ENCODE measurements at places on chromosomes 3 and 15. TPM values are rescaled to one million over a fixed set of nuclear protein-coding genes. Genes with fewer than 3 reads are reported as not detected.

DNA sequence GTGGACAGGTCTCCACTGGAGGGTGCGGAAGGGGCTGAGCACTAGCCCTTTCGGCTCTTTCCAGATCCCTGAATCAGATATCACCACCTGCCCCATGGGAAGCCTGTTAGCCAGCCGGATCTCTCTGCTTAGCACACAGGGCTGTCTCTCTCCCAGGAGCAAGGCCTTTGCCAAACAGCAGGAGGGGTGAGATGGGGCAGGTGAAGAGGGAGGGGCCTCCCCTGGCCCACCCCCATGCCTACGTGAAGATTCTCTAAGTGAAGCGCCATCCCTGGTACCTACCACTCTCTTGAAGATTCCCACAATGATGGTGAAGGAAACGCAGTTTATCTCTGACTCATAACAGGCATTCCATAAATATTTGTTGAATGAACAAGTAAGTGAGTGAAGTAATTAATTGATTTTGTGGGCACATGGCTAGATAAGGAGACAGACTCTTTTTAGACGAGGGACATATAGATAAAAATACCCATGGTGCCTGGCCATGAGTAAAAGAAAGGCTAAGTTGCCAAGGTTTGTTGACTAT lies 19.6 kb upstream of the HCN4 start:
- peak; percentile 41 for DNase-seq

GRCh38 chr15:97115761-97116070 lies 785.2 kb downstream of the NR2F2 start:
- DNase-seq = no peak

GRCh38 chr15:23648920-23649515 lies 1.4 kb upstream of the MAGEL2 start:
- peak; percentile 47 for DNase-seq

DNA sequence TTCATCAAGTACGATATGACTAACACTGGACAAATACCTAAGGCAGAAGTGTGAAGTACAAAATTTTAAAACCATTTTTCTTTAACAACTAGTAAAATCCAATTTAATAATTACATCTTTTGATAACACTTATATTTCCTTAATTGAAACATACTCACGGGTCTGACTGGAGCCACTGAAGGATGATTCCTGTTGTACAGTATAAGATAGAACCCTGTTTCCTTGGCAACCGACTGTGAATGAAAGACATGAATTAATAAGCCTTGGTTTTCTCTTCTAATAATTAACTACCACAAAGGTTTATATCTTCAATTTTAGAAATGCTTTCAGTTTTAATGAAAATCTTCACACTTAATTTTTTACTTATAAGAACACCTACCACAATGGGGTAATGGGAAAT lies 19.4 kb downstream of the DHX36 start:
- DNase-seq = no peak

DNA sequence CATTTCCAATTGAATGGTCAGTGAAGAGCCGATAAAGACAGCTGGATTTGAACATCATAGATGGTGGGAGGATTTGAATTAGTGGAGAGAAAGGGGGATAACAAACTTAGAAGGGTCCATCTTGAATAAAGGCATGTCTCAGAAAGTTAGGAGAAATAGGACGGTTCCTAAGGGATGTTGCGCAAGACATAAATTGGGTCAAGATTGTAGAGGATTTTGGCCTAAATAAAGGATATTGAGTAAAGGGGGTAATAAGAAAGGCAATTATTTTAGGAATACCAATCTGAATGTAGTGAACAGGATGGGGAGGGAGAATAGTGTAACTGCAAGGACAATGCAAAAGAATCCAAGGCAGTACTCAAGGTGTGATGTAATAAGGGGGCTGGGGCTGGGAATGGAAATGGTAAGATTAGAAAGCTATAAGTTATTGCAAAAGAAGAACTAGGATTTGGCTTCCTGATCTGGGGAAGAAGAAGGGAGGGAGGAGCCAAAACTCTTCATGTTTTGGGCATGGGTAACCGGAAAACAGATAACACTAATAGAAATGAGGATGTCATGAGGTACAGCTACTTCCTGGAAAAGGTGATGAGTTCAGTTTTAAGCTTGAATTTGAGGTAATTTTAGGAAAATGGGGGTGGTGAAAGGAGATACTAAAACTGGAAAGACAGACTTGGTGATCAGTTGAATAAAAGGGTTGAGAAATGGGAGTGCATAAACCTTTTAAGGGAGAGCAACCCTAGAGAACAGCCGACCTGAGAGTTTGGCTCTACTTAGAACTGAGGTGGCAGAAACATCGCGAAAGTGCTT lies 17.3 kb upstream of the TRPC1 start:
- no peak for DNase-seq

DNA sequence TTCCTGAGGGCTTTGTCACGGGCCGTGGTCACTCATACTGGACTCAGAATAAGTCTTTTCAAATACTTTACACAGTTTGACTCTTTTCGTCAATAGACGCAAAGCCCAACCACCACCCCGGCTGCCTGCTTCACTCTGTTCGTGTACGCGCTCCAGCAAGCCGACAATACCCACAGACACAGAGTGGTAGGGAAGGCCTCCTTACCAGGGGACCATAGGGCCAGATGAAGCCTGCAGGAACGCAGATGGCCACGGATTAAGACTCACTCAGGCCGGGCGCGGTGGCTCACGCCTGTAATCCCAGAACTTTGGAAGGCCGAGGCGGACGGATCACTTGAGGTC lies 29.7 kb downstream of the EFCAB12 start:
- DNase-seq = no peak

DNA sequence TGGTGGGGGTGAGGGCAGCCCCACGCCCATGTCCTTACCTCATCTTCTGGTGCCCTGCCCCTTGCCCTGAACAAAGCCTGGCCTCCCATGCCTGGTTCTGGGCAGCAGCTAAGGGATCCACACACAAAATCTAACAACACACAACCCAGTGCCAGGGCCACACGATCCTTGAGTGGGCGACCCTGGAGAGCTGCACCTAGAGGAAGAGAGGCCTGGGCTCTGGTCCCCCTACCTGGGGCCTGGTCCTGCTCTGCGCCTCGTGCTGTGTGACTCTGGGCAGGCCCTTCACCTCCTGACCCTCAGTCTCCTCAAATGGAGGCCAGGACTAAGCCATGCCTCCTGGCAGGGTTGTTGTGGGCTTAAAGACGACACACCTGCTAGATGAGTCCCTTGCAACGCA lies 20.0 kb upstream of the C3orf22 start:
- DNase-seq = no peak

GRCh38 chr3:29385046-29385830 lies 104.4 kb downstream of the RBMS3 start:
- no peak for DNase-seq

GRCh38 chr3:62183969-62184368 lies 189.4 kb downstream of the FEZF2 start:
- DNase-seq = no peak

DNA sequence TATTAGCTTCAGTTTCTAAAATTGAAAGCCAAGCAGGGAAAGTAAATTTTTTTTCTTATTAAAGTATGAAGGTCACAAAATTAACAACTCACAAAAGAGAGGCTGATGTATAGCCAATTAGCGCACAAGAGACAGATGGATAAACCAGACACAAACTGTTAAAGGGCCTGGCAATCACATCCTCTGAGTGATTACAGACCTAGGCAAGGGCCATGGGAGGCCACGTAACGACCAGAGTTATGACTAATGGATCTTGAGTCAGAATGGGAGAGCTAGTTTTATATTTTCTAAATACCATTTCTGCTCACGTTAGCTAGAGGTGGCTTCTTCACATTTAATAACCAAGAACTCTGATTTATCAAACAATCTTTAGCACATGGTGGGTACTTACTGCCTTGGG lies 17.8 kb upstream of the SCAMP5 start:
- no peak for DNase-seq

DNA sequence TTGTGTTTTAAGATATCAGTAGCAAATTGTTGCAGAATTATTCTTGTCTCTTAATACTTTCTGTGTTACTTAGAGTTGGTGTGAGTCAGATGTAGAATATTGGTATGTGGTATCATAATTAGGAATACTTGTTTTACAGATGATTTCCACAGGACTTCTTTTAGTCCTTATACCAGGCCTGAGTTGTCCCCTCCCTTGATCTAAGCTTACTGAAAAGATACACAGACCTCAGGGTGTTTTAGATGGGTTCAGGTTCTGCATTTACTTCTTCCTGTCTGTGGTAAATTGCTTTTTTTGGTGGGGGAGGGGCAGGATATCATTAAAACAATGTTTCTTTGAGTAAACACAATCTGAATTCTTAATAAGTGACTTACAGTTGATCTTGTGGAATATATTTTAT lies 14.2 kb downstream of the DZIP3 start:
- no peak for DNase-seq

DNA sequence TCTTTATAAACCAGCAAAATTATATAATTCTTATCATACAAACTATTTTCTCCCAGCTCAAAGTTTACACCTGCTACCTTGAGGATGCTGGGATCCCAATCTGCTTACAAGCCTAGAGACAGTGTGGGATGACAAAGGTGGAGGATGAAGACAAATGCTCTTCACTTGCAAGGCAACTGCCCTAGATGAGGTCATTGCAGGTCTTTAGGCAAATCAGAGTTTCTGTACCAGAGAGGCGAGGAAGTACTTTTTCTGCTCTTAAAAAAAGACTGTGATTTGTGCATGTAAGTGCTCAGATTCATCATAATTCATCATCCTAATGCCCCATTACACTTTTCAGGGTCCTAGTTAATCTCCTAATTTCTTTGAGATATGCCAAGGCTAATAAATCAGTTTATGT lies 376.1 kb downstream of the ZPLD1 start:
- DNase-seq = no peak

GRCh38 chr3:124429129-124429815 lies 301.0 kb upstream of the UMPS start:
- DNase-seq = no peak

- DNase-seq = peak; percentile 33
Observed at GRCh38 chr3:139937674-139938279, 2.8 kb downstream of the CLSTN2 start.

DNA sequence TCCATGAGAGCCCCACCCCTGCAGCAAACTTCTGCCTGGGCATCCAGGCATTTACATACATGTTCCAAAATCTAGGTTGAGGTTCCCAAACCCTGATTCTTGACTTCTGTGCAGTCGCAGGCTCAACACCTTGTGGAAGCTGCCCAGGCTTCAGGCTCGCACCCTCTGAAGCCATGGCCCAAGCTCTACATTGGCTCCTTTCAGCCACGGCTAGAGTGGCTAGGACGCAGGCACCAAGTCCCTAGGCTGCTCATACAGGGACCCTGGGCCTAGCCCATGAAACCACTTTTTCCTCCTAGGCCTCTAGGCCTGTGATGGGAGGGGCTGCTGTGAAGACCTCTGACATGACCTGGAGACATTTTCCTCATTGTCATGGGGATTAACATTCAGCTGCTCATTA lies 172.8 kb upstream of the SATB1 start:
- DNase-seq = no peak

Gene LDHAL6B
- not detected for total RNA-seq

Gene CD86
- 4.4 TPM for total RNA-seq

Gene GCSAM
- not detected for total RNA-seq

Gene TRAK1
- 323 TPM for total RNA-seq

Gene CELF6
- 1.5 TPM for total RNA-seq

Gene SLC24A1
- total RNA-seq = 1.7 TPM

Gene PRC1
- total RNA-seq = 3.3 TPM

Gene GLT8D1
- total RNA-seq = 27.4 TPM

Gene CISH
- 10.2 TPM for total RNA-seq

Gene ZNF717
- total RNA-seq = 7.7 TPM

Gene DZIP1L
- total RNA-seq = 5.7 TPM

Gene ZBTB20
- 57.5 TPM for total RNA-seq

Gene VPS39
- total RNA-seq = 45.3 TPM

Gene CD200
- 1.3 TPM for total RNA-seq

Gene CYP1A1
- 0.45 TPM for total RNA-seq

Gene FBXO40
- total RNA-seq = 228 TPM

Data from left ventricle myocardium superior (tissue), 1 donor.